ENCODE measurements at places on chromosomes 4 and X.

- DNase-seq = peak; percentile 51
These were observed 650.2 kb upstream of the DIPK2B start for GRCh38 chrX:45850775-45851433.

DNA sequence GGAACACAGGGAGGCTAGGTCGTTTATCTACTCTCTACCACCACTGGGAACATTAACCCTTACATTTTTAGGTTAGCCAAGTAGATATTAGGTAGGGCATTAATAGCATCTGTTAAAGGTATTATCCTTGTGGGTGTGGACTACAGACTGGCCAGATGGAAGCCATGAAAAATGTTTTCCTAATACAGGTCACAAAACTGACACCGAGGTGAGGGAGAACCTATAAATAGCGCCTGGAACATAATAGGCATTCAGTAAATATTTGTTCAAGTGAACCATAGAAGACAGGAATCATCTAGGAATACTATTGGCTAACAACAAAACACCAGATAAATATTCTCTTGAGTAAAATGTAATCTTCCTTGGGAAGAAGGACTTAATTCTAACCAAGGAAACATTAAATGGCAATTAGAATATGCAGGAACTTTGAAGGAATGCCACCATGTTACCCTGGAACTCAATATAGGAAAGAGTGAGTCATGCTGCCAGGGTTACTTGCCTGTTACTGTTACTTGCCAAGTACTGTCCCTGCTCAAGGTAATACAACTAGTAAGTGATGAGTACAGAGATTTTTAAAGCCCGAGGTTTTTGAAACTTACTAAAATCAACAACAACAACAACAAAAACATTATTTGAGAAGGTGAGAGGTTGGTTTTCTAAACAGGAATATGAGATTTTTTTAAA lies 79.0 kb downstream of the SOX3 start:
- DNase-seq = peak; percentile 25

DNA sequence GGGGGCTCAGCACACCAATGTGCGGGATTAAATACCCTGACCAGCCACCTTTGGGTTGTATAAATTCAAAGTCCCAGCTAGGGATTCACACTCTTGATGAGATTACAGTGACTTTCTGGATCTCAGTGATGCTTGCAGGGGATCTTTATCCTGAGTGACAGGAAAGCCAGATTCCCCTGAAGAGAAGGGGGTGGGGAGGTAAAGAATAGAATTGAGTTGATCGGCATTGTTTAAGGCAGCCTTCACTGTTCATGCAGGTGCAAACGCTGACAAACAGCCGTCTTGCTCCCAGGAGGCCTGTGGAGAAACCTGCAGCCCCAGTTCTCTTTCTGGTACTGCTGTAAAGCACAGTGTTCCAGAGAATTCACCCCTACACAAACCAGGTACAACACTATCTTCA lies 19.0 kb downstream of the CXXC4 start:
- DNase-seq = no peak

DNA sequence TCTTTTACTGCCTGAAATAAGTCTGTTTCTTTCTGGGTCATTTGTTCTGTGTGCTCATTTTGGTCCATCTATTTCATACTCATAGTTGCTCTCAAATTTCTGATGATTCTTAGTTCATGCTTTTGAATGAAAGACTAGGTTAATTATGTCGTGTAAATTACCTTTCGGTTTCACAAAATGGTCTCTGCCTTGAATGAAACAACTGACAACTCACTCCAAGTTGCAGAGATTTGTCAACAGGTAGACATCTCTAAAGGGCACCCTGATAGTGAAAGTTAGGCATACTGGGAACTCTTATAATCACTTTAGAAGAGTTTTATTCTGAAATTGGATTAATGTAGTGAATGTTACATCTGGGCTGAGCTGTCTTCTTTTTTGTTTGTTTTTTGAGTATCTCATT lies 726.9 kb downstream of the PDHA2 start:
- DNase-seq = no peak

GRCh38 chrX:118694638-118695037 lies 32.8 kb upstream of the IL13RA1 start:
- no peak for DNase-seq

GRCh38 chr4:61500883-61501282 lies 300.8 kb downstream of the ADGRL3 start:
- DNase-seq = no peak

DNA sequence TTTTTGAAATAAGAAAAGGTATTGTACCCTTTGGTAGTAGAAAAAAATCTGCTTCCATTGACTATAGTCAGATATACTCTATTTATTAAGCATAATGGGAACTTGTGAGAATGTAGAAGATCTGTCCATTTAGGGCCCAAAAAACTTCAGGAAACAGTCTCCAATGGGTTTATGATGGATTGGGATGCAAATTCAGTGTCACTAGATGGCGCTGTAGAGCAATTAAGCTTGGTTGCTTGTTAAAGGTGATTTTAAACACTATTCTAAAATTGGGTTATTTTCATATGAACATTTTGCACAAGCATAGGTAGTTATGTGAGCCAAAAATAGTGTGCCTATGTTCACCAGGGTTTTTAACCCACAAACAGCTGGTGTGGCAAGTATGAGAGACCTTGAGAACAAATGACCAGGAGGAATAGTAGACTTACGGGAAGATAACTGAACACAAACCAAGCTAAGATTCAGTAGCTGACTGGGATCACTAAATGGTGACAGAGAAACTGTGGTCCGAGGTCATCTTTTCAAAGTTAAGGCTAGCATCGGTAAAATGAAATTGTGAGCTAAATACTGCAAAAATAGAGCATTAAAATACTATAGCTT lies 80.3 kb upstream of the LSM6 start:
- DNase-seq = peak; percentile 68

- peak; percentile 56 for DNase-seq
These were observed at the start of gene TMSB15A for GRCh38 chrX:102515975-102516941. TSS of gene TMSB15A (minus strand) at chrX:102516739.

- no peak for DNase-seq
These were observed 33.4 kb downstream of the SEPTIN11 start for GRCh38 chr4:76982638-76983584.

- DNase-seq = no peak
These were observed 84.0 kb downstream of the CCSER1 start for GRCh38 chr4:90211174-90211573.

GRCh38 chr4:8121292-8122015 lies 37.2 kb downstream of the ABLIM2 start:
- no peak for DNase-seq

DNA sequence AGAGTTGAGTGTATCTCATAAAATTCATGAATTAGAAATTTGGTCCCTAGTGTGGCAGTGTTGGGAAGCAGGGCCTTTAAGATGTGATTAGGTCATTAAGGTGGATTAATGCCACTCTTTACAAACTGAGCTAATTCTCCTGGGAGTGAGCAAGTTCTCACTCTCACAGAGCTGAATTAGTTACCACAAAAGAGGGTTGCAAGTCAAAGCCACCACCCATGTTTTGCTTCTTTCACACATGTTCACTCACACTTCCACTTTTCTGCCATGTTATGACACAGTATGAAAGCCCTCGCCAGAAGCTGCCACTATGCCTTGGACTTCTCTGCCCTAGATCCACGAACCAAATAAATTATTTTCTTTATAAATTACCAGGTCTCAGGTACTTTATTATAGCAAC lies 332.1 kb downstream of the ARAP2 start:
- no peak for DNase-seq

DNA sequence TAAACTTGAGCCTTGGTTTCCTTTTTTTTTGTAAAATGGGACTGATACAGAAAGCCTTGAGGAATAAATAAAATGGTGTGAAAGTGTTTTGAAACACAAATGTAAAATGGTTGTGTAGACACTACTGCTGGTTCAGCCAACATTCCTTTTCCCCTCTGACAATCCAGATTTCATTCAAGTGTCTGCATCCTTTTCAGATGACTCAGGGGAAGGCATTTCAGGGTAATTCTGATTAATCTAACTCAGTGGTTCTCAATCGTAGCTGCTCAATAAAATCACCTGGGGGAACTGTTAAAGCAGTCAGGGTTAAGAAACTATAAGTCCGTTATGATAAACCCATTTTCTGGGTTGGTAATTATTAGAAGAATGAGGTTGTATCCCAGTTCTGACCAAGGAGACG lies 4.6 kb downstream of the ARHGAP10 start:
- DNase-seq = peak; percentile 78

DNA sequence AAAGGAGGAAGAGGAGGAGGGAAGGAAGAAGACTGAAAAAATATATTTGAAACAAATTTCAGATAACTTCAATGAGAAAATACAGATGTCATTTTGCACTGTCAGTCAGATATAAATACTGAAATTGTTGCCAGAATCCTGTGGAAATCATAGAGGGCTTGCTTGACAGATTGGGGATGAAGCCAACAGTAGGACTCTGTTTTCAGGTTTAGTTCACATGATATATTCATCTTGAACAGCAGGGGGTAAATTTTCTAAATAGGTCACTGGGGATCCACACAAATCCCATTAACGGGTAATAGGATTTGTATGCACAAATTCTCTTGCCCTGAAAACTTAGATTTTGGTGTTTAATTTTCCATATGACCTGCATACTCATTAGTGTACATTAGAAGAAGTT lies 103.3 kb upstream of the PCDH18 start:
- DNase-seq = no peak

DNA sequence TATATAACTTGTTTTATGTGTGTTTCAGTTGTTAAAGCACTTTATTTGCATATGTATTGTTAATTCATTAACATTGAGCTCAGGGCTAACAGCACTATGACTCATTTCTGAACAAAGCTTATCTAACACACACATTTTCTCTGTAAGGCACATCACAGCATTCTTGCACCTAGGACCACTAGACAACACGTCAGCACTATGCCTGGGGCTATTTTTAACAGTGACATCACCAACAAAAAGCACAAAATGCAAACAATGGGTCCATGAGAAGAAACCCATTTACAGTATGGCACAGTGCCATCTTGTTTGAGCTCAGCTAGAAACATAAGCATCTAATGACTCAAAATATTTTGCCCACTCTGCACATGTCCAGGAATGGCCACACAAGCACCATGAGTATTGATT lies 124.4 kb downstream of the RELL1 start:
- peak; percentile 60 for DNase-seq
